ENCODE measurements at places on chromosomes 12 and 14. TPM values are rescaled to one million over a fixed set of nuclear protein-coding genes. Genes with fewer than 3 reads are reported as not detected.

The TPPP2 gene
- total RNA-seq: not detected

The ACTR6 gene
- 24.2 TPM for total RNA-seq

The MSI1 gene
- not detected for total RNA-seq

The PTPRO gene
- not detected for total RNA-seq

The CARMIL3 gene
- not detected for total RNA-seq

The UNG gene
- total RNA-seq: 39.1 TPM

The SOAT2 gene
- total RNA-seq: not detected

The RILPL2 gene
- 7.1 TPM for total RNA-seq

The NELL2 gene
- total RNA-seq: under 0.01 TPM

The SRRM4 gene
- total RNA-seq: not detected

The PRKD1 gene
- 7.4 TPM for total RNA-seq

The FGF6 gene
- total RNA-seq: not detected

The NRIP2 gene
- not detected for total RNA-seq

The FAM186B gene
- 0.32 TPM for total RNA-seq

The BDKRB1 gene
- total RNA-seq: 0.30 TPM

The IFNG-AS1 gene
- total RNA-seq: not detected

The AMN gene
- 0.32 TPM for total RNA-seq

The OR6C2 gene
- not detected for total RNA-seq

The IFI27L1 gene
- 14.9 TPM for total RNA-seq

The CLEC12A gene
- not detected for total RNA-seq

The LHX5 gene
- not detected for total RNA-seq

The SDR9C7 gene
- total RNA-seq: not detected

The SMCO2 gene
- not detected for total RNA-seq

The DIP2B gene
- total RNA-seq: 23.1 TPM

The TRPV4 gene
- total RNA-seq: 0.61 TPM

The TGM1 gene
- total RNA-seq: 0.91 TPM
